ENCODE measurements at places on chromosomes 4 and X.

DNA sequence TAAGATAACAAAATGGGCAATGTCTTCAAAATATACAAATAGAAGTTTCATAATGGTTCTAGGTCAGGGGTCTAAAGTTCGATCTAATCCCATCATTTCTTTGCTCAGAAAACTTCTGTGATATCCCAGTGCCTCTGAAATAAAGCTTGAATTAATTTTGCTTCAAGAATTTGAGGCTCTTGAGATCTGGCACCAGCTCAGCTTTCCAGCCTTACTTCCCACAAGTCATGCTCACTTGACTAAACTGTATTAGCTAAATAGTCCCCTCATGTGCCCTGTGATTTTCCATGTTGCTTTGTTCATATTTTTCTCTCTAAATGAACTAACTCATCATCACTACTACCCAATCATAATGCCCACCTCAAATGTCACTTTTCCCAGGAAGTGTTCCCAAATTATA is 50.8 kb upstream of the MBNL3 start:
- no peak for DNase-seq

DNA sequence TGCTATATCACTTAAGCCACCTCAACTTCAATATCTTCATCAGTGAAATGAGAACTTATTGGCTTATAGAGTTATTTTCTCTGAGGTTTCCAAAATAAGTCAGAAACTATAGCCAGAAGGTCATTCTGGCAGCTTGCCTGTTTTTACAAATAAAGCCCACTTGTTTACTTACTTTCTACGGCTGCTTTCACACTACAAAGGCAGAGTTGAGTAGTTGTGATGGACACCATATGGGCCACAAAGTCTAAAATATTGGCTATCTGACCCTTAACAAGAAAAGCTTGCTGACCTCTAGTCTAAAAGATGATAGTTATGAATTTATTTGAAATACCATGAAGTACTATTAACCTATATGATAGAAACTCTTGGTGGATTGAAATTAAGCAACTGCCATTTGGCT is 67.3 kb upstream of the ATOH1 start:
- DNase-seq, result no peak

DNA sequence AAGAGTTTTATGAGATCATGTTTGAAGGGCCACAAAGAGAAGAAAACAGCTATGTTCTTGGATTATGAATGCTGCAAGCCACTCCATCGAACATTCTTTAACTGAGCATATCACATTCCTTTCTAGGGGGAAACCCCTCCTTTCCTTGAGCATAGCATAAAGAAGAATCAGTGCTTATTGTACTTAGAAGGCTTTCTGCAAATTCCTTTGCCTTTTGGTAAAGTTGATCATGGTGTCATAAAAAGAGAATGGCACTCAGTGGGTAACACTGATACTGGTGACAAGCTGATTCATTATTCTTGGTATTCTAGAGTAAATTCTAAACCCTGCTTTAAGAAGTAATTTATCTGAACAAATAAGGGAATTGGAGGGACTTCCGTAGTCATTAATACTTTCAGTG is 88.5 kb upstream of the GPR34 start:
- DNase-seq, result no peak

- no peak for DNase-seq
Observed at GRCh38 chrX:44400588-44400987, 57.1 kb upstream of the EFHC2 start.

- no peak for DNase-seq
Observed at GRCh38 chr4:111693758-111694157, 451.5 kb upstream of the FAM241A start.

GRCh38 chr4:40564815-40565483 is 64.7 kb downstream of the RBM47 start:
- no peak for DNase-seq

- DNase-seq, result no peak
Observed at GRCh38 chr4:86919561-86920223, 15.1 kb upstream of the AFF1 start.

- DNase-seq, result no peak
Observed at GRCh38 chr4:86957215-86957614, 22.4 kb downstream of the AFF1 start.

GRCh38 chr4:2071252-2071911 is 12.3 kb downstream of the NAT8L start:
- no peak for DNase-seq

GRCh38 chrX:130829526-130830515 is 73.2 kb downstream of the ENOX2 start:
- DNase-seq, result no peak

GRCh38 chr4:61630548-61630947 is 430.4 kb downstream of the ADGRL3 start:
- DNase-seq, result no peak

DNA sequence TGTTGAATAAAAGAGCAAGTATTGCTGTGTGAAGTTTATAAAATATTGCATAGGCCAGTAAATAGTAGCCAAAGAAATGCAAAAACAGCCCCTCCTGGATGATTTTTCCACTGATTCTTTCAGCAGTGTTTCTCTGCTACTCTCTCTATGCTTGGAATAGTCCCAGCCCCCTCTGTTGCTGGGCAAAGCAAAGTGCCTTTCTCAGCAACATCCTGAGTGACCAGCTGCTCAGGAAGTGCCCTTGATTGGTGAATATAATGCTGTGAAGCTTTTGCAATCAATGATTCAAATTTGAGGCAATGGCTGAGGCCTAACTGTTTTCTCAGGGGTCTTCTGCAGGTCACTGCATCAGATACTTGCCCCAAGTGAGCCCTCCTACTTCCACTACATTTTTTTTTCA is 656.7 kb downstream of the ZNF674 start:
- DNase-seq, result no peak

GRCh38 chr4:158347556-158347955 is 137.3 kb downstream of the TMEM144 start:
- DNase-seq, result no peak

DNA sequence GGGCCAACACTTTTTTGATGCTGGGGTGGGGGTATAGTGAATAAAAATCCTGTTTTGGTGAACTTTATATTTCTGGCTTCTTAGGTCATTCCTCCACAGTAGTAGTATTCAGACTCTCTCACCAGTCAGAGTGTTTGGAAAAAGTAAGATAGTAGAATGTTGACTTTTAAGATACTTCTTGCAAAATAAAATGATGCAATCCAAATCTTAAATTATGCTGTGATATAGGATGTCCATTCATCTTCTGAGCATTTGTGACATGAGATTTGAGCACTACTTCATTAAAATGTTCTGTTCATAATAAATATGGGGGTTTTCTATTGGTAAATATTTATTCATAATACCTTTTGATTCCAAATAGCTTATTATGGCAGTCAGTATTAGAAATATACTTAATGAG is 70.1 kb downstream of the BMP2K start:
- no peak for DNase-seq

DNA sequence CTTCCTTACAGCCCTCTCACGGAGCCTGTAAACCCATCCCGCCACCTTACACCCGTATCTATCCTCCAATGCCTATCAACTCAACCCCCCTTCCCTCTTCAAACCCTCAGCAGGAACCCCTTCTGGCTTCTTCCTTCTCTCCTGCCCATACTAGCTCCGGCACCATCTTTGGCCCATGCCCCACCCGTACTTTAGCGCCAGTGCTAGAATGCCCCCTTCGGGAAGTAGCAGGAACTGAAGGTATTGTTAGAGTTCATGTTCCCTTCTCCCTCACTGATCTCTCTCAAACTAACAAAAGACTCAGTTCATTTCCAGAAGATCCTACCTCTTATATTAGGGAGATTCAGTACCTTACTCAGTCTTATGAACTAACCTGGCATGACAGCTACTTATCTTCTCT is 2.7 kb upstream of the UGT2B15 start:
- no peak for DNase-seq

DNA sequence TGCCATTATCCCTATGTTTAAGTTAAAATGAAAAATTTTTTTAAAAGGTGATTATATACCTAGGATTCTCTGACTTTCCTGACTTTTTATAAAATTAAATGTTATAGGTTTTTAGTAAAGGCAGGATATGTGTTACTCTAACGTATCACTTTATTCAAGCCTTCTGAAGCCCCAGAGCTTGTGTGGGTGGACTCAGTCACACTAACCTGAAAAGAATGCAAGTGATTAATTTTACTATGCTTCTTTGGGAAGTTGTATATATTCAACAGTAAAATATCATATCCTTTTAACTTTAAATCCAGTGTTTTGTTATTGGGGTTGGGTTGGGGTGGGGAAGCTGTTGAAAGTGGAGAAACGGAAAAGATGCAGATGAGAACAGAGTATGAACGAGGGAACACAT is 22.8 kb downstream of the PDLIM3 start:
- DNase-seq, result no peak

All from activated CD8-positive, alpha-beta memory T cell treated with anti-CD3 and anti-CD28 coated beads for 1 hour (primary cell).